ENCODE measurements at places on chromosomes 2 and 18.

DNA sequence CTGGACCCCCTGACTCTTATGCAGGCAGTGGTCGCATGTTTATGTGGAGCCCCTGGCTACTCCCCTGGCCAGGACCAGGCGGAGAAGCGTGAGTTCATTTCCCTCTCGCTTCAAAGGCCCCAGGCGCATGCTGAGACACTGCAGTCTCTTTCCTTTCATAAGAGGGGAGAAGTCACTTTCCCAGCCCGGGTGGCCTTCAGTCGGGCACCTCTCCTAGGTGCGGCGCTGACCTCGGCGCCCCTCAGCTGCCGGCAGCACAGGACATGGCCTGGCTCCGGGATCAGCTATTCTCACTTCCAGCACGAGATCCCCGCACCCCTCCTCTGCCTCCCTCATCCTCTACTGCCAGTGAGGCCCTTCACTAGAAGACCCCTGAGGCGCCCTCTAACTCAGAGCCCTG lies 184.7 kb upstream of the PXDN start:
- DNase-seq = no peak

DNA sequence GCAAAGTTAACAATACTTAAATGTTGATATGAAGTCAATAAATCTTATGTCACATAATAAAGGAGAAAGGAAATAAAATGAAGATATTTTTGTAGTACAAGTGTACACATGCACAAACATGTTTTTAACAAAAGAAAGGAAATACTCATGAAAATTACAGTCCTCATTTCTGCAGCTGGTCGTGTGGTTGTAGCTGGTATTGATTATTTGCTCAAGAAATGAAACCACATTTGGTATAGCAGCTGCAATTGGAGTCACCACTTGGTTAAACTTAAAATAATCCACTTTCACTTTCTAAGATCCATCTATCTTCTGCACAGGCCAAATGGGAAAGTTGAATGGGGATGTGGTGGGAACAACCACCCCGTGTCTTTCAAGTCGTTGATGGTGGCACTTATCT lies 580.5 kb upstream of the NRXN1 start:
- no peak for DNase-seq

GRCh38 chr18:64149916-64150438 lies 1.1 kb upstream of the LINC00305 start:
- DNase-seq = no peak

DNA sequence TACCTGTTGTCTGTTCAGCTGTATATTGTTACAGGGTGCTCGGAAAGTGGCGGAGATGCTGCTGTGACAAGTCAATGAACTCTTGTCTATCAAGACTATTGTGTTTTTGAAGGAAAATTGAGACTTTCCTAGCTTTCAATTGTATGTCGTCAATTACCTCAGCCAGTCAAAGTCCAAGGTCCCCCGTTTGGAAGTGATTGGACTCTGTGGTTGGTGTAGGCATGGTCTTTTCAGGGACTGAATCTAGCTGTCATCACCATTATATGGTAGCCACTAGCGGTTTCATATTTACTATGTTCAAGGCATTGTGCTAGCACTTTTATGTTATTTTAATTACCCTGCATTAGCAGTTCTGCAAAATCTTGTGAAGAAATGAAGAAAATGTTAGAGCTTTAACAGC lies 54.9 kb downstream of the XRCC5 start:
- no peak for DNase-seq

DNA sequence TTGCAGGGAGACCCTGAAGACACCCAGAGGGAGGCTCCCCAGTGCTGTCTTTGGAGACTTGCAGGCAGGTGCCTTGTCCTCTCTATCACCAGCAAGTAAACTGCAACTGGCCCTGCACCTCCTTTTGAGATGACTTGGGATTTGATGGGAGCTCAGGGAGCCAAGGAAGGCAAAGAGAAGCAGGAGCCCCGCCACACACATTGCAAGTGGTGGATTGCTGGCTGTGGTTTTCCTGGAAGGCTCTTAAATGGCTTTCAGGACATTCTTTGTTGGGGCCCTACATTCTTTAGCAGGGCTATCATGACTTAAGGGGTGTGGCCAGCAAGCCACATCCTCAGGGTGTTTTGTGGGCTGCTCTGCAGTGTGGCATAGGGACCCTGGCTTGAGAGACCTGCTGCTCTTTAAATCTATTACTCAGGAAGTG lies 39.9 kb upstream of the CDC42EP3 start:
- DNase-seq = no peak

- no peak for DNase-seq
Measured at GRCh38 chr18:11654736-11655605, 34.1 kb upstream of the GNAL start.

- DNase-seq = no peak
Measured at GRCh38 chr2:19536136-19536535, 177.7 kb upstream of the OSR1 start.

DNA sequence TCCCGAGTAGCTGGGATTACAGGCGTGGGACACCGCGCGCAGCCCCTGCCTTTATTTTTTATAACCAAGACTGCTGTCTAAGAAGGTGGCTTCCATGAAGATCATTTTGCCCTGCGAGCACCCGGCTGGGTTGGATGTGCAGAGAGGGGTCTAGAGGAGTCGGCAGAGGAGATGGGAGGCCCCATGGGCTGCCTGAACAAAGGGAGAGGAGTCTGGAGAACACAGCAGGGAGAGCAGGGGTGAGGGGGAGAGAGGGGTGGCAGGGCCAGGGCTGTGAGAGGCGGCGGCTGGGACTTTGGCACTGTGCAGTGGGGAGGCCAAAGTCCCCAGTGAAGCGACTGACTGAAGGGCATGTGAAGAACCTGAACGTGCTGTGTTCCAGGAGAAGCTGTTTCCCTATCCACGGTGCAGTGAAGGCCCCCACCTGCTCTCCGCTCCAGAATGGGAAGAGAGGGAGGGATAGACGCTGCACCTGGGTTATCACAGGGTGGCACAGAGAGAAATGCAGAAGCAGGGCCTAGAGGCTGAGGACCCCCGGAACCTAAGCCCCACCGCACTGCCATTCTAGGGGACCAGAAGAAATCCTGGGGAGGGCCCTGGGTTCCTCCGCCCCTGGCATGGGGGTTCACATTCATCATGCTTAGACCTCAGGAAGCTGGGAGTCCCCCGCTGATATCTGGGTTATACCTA lies 24.8 kb upstream of the FOSL2 start:
- DNase-seq = no peak

DNA sequence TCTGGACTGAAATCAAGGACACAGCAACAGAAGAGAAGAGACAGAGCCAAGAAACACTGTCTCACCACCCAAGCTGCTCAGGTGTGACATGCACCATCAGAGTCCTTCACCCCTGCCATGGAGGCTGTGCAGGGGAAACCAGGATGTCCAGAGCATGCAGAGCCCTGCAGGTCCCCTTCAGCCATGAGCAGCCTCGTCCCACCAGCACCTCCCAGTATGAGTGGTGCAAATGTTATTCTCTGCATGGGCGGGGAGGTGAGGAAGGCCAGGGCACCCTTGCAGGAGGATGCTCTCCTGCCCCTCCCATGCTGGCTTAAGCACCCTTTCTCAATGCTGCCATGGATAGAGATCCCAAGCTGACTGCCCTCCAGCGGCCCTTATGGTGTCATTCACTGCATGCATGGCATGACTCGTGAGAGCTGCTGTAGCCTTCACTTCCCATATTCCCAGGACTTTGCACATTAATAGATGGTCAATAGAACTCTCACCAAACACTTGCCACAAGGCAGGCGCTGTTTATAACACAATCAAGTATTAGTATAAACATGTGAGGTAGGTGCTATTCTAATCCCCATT lies 171.0 kb downstream of the ANAPC1 start:
- DNase-seq = no peak

- DNase-seq = no peak
Measured at GRCh38 chr2:128591022-128591860, 272.6 kb upstream of the HS6ST1 start.

DNA sequence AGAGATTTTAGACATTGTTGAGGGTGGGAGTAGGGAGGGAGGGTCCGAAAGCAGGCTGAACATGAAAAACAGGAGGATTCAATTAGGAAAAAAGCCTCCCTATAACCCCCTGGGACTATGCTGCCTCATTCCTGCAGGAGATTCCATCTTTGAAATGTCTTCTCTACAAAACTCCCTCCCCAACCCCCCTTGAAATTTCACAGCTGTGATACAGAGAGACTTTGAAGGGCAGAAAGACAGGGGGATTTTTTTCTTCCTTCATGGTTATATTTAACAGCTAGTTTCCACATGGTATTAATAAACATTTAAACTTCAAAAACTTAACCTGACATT lies 57.6 kb downstream of the TRIB2 start:
- DNase-seq = no peak

DNA sequence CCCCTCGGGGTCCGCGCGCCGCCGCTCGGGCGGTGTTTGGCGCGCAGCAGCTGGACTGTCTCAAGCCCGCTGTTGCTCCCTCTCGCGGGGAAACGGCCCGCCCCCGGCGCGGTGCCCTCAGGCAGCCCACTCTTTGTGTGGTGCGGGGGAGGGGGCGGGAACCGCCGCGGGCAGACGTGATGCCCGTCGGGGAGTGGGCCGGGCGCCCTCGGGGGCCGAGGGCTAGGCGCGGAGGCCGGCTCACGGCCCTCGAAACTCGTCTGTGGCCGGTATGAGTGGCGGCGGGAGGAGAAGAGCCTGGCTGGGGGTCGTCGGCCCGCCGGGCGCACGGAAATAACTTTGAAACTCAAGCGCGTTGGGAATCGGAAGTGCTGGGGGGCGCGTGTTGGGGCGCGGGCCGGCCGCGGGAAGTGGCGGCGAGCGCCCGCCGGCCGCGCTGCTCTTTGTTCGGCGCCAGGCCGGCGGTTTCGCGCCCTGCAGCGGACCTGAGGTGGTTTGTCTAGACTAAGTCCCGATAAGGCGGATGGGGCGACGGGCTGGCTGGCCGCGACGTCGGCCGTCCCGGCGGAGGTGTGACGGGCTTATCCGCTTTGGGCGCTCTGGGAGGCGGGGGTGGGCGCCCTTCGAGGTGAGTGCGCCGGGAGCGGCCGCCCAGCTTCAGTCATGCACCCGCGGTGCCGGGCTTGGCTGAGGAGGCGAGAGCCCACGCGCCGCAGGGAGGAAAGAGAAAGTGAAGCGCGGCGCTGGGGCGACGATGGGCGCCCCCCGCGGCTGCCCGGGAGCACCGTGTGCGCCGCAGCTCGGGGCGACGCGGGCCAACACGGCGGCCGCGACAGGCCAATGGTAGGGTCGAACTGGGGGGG lies 679 bp downstream of the PTMA start:
- DNase-seq = no peak

- no peak for DNase-seq
Measured at GRCh38 chr2:2022941-2023586, 278.7 kb upstream of the PXDN start.

DNA sequence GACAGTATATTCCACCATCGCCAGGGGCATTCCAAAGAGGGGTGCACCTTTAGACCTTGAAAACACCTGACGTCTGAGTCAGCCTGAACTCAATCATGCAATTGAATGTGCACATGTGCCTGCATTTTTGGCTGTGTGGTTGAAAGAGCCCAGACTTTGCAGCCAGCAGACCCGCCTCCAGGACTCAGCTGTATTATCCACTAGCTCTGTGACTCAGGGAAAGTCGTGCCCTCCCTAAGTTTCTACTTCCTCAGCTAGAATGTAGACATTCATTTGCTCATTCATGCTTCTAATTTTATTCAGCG lies 94.2 kb downstream of the LRRC30 start:
- no peak for DNase-seq

DNA sequence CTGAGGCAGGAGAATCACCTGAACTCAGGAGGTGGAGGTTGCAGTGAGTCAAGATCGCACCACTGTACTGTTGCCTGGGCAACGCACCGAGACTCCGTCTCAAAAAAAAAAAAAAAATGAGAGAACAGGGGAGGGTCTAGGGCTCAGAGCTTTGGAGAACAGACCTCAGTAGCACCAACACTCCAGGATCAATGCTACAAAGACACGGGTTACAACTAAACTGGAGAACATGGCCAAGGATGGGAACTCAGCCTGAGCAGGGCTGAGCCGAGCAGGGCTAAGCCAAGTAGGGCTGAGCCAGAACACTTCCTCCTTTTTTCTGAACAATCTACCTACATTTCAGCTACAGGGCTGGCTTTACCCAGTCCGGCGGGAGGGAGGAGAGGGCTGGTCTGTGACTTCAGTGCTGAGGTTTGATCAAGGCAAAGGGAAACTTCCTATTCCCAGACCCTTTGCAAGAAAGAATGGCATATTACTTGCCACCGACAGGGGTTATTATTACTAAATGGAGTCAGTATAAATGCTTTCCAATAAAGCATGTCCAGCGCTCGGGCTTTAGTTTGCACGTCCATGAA lies 2.9 kb upstream of the CASP8 start:
- DNase-seq = no peak

- no peak for DNase-seq
Measured at GRCh38 chr2:3073704-3074103, 303.9 kb downstream of the EIPR1 start.

GRCh38 chr2:189830510-189830909 lies 46.3 kb downstream of the PMS1 start:
- no peak for DNase-seq

- DNase-seq = peak; percentile 30
Measured at GRCh38 chr2:182784777-182785176, 68.7 kb downstream of the DNAJC10 start.

DNA sequence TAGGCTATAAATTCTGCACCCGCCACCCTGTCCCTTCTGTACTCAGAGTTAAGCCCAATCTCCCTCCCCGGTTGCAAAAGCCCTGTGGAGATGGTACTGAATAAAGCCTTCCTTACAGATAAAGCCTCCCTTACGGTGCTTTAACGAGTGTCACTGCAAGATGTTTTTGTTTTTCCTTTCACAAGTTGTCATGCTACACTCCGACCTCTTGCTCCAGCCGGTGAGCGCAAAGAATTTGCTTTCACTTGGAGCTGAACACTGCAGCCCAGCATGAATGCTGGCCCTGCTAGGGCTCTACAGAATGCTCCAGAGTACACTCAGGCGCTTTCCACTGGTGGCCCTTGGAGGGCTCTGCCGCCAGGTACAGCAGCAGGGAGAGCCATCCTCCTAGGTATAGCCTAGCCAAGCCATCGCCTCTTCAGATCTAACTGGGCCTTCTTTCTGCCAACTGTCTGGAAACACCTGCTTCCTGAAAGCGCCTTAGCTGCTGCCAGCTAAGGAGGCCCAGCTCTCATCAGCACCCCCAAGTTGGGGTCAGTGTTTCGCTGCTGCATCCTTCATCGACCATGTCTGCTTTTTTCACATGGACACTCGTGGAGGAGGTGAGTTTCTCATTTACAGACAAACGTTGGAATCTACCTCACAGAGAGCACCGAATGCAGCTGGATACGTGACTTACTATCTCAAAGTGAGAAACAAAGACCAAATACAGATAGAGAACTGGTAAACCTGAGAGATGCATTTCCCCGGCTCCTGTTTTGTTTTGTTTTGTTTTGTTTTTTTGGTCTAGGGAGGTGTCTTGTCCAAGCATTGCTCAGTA lies 13.4 kb upstream of the CREG2 start:
- no peak for DNase-seq
